ENCODE measurements at places on chromosomes 7 and 10.

DNA sequence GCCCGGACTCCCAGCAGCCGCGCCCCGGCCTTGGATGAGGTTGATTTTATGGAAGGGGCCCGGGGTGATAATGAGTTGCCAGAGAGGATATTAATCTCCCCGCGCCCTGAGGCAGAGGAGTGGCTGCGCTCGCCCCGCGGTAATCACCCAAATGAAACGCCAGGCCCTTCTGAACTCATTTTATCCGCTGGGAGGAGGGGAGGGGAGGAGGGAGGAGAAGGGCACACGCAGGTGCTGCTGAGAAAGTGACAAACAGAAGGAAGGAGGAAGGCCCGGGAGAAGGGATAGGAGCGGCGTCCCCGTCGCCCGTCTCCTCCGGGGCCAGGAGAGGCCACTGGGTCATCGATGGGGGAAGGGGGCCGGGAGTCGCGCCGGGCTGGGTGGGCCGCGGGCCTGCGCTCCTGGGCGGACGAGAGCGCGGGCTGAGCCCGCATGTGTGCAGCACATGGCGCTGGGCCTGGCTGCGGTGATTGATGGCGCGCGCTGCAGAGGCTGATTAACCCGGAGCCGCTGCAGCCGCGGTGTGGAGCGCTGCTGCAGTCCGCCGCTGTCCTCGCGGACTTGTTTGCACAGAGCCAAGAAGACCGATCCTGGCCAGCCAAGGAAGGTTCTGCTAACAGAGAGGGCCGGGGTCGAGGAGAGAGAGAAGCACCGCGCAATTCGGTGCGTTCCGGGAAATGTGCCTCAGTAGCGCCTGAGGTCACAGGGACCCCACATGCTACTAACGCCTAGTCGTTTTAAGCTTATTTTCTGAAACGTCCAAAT lies 6.5 kb downstream of the MNX1 start:
- DNase-seq, result no peak

DNA sequence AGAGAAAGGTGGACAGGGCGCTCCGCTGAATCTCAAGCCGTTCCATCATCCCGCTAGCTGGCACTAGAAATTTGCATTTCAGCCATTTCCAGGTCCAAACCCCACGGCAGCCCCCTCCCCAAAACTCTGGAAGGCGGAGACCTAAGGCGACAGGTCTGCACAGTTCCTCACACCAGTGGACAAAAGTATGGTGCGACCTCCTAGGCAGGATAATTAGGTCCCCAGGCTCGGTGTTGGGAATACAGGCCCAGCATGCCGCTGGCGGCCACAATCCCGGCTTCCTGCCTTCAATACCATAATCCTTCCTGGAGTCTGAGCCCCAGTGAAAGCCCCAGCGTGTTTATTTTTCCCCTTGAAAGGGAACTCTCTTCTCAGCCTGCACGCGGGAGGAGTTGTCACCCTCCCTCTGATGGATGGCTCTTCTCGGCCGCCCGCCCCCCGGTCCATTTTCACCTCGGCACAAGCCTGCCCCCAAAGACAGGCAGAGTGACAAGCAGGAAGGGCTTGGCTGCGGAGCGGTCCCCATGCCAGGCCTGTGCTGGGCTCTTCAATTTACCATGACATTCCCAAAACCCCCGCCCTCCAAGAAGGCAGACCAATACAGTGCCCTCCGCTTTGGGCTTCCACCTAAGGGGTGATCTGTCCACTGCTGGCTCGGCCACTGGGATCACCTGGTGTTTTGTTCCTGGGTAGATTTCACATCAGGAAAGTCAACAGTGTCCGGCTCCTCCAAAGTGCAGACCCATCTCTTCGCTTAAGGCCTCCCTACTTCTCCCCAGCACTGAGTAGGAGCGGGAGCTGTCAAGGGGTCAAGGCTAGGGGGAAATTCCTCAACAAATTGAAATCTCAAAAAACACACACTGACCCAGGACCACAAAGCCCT lies 2.2 kb downstream of the FGFR2 start:
- no peak for DNase-seq

GRCh38 chr7:88437132-88437531 lies 130.4 kb upstream of the STEAP4 start:
- DNase-seq, result no peak

DNA sequence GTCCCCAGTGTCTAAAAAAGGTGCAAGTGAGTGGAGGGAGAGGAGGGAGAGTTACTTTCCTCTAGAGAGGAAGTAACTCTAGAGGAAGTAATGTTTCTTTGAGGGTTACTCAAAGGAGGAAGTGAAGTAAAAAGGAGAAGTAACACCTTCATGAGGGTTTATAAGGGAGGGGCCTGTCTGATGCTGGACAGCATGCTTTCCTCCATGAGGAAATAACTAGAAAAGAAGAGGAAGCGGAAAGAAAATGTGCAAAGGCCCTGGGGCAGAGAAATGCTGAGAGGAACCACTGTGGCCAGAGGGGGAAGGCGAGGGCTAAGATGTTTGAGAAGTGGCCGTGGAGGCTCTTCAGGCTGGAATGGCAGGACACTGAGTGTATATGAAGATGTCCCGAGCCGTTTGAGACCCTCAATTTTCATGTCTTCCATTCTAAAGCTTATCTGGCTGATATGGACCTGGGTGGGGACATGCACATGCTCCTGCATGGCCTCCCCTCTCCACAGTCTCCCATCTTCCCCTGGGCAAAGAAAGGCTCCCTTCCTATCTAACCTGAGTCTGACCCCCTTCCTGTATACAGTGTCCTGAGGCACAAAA lies 3.4 kb upstream of the SLC18A2 start:
- peak; percentile 77 for DNase-seq

DNA sequence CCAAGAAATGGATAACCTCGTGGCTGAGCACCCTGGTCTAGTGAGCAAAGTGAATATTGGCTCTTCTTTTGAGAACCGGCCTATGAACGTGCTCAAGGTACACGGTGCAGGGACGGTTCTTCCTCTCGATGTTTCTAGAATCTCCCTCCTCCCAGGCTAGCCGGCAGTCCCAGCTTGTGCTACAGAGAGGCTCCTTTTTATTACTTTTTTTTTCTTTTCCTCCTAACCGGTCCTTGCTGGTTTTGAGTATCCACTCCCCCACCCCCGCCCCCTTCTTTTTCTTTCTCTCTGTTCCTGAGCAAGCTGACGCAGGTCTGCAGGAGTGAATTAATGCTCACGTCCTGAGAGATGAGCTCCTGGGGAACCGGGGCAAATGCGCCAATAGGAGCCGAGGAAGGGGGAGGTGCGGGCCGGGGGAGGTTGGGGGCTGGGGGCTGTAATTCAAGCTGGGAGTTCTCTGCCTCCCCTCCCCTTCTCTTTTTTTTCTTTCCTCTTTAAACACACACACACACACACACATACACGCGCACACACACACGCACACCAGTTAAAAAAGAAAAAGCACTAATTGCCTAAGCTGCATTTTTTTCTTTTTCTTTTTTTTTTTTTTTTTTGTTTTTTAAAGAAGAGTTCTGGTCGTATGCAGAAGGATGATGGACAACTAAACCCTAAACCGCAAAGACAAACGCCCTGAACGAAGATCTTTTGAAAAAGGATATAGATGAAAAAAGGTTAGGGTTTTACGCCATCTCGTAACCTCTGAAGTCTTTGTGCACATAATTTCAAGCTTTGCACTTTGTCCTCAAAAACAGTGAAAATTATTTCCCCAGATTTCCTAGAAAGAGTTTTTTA lies 6.6 kb downstream of the CPA2 start:
- DNase-seq, result peak; percentile 24

DNA sequence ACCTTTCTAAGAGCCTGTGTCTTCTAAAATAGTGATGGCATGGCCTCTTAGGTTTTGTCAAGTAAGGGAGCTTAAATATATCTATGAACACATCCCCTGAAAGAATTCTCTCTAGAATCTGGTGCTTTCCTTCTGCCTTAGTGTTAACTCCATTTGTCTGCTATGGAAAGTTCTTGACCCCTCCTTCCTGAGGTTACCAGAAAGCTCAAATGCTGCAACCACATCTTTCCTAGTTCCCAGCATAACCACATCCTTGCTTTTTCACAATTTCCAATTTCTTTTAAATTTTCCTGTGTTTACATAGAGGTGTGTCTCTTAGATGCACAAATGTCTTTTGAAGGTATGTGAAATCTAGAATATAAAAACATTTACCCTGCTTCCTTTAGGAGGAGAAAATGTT lies 16.4 kb upstream of the GSDME start:
- DNase-seq, result no peak

DNA sequence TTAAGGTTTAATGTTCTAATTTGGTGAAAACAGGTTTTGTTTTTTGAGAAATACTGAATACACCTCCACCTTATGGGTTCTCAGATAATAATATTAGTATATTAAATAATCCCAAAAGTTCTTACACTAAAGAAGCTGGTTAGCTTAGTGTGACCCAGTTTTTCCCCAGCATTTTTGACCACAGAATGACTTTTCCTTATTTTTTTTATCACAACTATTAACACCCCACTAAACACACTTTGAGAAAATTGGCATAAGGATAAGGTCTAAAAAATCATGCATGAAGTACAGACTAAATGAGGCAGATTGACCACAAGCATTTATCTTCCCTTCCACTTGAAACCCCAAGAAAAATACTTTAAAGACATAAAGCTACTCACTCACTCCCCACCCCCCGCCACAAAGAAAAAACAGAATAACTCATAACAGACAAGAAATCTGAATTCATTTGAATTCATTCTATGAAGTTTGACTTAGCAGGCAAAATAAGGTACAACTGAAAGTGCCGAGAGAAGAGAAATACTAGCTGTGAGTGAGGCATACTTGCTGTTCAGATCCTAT lies 49.7 kb upstream of the WNT16 start:
- no peak for DNase-seq

GRCh38 chr7:138023618-138024342 lies 21.9 kb upstream of the CREB3L2 start:
- no peak for DNase-seq

Measured in HL-60 (cell line).